ENCODE measurements at places on chromosomes 3 and 15.

- no peak for DNase-seq
Measured at GRCh38 chr3:57017459-57017845, 43.0 kb upstream of the SPATA12 start.

- DNase-seq = no peak
Measured at GRCh38 chr3:8625991-8626390, 18.6 kb downstream of the SSUH2 start.

GRCh38 chr15:100191161-100191560 is 150.6 kb downstream of the ADAMTS17 start:
- DNase-seq = no peak

- DNase-seq = no peak
Measured at GRCh38 chr3:187076297-187076696, 63.0 kb downstream of the RPL39L start.

DNA sequence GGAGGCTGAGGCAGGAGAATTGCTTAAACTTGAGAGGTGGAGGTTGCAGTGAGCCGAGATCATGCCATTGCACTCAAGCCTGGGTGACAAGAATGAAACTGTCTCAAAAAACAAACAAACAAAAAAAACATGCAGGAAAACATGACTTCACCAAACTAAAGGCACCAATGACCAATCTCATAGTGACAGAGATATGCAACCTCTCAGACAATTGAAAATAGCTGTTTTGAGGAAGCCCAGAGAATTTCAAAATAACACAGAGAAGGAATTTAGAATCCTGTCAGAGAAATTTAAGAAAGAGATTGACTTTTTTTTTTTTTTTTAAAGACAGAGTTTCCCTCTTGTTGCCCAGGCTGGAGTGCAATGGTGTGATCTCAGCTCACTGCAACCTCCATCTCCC is 26.1 kb downstream of the NCBP2 start:
- no peak for DNase-seq

DNA sequence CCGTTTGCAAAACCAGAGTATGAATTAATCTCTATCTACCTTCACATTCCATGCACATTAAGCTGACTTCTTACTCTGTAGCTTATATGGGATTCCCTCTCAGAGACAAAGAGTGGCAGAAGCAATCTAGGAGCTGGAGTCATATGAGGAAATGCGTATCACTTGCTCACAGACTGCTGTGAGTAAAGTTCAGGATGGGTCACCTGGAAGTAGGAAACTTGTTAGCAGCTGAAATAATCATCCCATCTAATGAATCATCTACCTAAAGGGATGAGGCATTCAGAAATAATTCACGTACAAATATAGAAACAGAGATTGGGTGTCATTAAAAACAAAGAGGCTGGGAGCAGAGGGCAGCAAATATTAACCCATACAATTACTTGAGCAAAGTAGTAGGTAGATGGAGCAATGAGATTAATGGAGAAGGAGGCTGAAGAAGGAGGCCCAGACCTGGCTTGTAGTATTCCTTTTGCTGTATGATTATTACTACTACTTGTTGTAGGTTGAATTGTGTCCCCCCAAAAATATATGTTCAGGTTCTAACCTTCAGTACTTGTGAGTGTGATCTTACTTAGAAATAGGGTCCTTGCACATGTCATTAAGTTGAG is 866.3 kb downstream of the ROBO2 start:
- DNase-seq = no peak

DNA sequence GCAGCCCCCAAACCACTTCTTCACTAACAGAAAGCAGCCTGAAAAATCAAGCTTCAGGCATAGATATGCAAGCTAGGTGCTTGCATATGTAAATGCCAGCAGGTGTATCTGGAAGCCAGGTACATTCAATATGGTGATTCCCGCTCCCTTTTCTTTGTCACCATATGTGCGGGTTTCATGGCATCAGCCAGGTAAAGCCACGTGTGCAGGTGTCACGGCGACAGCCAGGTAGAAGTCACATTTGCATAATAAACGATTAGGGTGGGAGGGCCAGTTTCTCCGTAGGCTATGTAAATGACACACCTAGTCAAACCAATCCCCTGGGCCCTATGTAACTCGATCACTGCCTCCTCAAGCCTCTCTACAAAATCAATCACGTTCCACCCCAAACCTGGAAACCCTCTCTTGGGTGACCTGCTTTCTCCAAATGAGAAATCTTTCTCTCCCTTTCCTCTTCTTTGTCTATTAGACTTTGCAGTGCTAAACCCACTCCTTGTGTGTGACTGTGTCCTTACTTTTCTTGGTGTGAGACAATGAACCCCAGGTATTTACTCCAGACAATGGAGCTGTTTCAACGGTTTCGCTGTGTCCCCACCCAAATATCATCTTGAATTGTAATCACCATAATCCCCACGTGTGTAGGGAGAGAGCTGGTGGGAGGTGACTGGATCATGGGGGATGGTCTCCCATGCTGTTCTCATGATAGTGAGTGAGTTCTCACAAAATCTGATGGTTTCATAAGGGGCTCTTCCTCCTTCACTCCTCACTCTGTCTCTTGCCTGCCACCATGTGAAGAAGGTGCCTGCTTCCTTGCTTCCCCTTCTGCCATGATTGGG is 44.6 kb downstream of the ONECUT1 start:
- no peak for DNase-seq

DNA sequence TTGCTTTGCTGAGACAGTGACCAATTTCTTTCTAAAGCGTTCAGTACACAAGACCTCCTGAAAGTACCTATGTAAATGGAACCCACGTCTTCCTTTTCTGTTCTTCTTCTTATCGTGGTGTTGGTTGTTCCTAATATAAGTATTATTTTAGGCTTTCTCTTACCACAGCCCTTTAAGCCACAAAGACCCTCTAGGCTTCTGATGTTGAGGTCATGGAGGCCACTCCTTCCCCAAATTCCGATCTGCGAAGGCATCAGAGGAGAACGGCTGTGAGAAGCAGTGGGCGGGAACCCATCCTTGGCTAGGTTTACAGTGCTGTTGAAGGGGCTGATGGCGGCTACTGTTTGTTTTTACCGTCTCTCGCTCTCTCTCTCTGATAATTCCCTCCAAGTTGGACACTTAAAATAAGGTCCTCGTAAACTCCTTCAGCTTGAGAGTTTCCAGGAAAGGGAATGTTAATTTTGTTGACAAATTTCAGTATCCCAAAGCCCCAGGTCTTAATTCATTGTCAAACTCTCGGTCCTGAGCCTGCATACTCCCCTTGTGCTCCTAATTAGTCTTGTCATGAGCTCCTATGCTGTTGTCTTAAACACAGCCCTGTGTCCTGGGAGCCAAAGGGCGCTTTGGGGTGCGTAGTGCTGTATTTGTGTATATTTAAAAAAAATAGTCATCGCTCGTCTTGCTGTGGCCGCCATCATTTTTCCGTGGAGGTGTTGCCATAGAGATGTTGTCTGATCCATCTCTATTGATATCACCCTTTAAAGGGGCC is 178.8 kb downstream of the OPA1 start:
- DNase-seq = no peak

DNA sequence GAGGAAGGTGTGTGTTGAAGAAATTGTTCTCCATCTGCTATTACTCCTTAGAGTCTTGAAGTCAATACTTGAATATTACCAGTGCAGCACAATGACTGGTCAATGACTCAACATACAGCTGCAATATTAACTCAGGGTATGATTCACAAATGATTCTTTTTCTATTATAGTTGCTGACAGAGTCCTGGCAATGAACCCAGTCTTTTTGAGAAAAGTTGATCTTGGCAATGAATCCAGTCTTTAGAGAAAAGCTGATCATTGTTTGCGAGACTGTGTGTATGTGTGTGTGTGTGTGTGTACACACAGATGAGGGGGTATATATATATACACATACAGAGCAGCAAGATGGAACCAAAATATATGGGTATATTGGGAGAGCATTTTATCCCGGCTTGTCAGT is 315.1 kb downstream of the ZNF385D start:
- DNase-seq = peak; percentile 85

GRCh38 chr15:76340803-76341365 is 4.3 kb downstream of the ISL2 start:
- no peak for DNase-seq

DNA sequence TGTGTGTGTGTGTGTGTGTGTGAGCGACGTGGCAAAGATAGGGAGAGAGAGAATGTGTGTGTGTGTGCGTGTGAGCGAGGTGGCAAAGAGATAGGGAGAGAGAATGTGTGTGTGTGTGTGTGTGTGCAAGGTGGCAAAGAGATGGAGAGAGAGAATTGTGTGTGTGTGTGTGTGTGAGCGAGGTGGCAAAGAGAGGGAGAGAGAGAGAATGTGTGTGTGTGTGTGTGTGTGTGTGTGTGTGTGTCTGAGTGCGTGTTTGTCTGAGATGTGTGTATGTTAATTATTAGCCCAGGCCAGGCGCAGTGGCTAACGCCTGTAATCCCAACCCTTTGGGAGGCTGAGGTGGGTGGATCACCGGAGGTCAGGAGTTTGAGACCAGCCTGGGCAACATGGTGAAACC is 154.6 kb upstream of the RGMA start:
- DNase-seq = no peak

DNA sequence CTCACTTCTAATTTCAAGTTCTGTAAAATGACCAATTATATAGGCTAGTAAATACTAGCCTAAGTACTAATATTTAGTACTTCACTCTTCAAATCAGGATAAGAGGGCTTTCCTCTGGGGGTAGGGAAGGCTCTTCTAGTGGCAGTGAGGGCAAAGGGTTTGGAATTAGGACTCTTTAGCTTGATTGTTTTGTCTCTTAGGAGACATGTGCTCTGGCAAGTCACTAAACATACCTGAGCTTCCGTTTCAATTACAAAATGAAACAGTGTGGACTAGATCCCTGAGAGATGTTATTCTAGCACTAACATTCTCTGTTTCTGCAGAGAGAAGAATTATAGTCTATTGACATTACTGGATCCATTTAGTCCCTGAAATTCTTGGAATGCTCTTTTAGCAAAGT is 71.5 kb downstream of the PCOLCE2 start:
- no peak for DNase-seq

DNA sequence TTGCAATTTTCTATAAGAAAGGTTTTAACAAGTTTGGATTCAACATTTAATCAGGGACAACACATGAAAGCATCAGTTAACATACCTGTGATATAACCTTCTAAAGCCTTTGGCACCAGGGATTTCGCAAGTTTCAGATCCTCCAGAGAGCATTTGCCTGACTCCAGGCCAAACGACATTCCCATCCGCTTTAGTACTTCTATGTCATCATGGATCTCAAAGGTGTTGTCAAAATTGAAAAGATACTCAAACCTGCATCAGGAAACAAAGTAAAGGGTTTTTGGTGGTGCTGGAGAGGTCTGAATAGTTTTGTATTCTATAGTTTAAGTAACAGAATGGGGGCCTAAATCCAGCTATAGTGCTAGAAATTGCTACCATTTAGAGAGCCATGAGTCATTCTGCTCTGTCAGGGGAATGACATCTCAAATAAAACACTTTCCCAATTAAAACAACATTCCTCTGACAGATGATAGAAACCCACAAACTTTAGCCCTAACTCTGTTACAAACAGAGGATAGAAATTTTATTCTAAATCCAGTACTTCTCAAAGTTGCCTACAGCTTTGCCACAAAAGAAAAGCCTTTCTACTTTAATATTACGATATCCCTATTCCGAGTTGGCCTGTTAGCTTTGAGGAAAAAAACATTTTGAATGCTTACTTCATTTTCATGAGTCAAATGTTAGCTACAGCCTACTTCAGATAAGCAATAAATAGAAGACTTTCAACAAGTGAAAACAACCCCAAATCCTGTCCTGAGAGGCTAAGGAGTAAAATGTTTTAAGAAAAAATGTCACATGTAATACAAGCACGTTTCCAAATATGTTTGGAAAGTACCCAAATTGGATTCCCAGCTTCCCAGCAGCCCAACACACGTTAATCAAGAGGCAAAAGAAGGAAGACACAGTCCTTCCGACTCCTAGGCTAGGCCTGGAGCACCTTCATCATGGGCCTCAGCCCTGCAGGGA is 83.4 kb downstream of the ATP1B3 start:
- no peak for DNase-seq

DNA sequence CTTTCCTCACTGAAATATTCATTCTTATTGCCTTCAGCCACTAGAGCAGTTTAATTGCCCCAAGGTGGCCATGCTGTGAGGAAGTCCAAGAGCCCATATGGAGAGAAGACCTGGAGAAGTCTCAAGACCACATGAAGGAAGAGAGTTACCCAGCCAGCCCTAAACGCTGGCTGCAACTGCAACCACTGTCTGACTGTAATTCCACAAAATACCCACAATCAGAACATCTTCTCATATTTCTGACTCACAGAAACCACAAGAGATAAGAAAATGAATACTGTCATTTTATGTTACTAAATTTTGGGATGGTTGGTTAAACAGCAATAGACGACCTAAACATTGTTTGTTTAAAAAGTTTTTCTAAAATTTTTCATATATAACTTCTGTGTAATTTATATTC is 14.7 kb upstream of the SST start:
- no peak for DNase-seq

GRCh38 chr3:129058441-129059200 is 2.0 kb upstream of the GP9 start:
- no peak for DNase-seq

DNA sequence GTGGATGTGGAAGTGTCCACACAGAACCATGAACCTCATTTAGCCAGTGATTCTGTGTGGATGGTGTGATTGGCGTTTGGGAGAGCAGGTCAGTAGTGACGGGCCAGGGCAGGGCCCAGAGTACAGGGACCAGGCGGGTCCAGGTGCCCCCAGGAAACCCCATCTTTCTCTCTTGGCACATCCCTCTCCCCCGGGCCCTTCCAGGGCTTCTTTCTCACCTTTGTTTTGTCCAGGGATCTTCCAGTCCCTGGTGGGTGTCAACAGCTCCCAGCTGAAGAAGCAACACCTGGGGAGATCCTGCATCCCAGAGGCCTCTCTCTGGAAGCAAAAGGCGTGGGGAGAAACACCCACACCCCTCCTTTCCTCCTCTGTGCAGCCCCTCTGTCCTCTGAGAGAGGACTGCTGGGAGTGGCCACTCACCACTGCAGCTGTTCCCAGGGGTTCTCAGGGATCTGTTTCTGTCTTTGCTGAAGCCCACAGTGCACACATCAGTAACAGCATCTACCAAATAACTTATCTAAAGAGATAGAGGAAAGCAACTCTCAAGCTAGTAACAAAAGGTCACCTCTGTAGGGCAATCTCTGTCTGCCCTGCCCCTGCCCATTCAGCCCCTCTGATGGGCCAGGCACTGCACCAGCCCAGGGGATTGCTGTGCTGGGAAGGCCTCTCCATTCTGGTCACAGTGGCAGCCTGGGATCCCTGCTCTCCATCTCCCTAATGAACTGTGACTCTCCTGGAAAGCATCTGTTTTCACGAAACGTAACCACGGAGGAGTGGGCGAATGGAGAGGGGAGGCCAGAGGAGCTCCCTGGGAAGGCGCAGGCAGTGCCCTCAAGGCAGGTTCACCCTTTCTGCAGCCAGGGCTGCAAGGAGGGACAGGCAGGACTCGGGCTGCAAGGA is 98.3 kb upstream of the ALDH1A3 start:
- no peak for DNase-seq

- DNase-seq = no peak
Measured at GRCh38 chr3:21847005-21847404, 96.0 kb upstream of the ZNF385D start.

- no peak for DNase-seq
Measured at GRCh38 chr15:64574301-64575017, 114.1 kb downstream of the ZNF609 start.

GRCh38 chr3:9793161-9793781 is 389 bp downstream of the ARPC4 start:
- DNase-seq = no peak

Data from NCI-H2081 treated with DMSO at 0.1 percent for 48 hours (cell line).